ENCODE measurements at places on chromosomes 3 and 15.
A peak's percentile ranks its signal among the peaks of the same experiment; 100 is the strongest.

DNA sequence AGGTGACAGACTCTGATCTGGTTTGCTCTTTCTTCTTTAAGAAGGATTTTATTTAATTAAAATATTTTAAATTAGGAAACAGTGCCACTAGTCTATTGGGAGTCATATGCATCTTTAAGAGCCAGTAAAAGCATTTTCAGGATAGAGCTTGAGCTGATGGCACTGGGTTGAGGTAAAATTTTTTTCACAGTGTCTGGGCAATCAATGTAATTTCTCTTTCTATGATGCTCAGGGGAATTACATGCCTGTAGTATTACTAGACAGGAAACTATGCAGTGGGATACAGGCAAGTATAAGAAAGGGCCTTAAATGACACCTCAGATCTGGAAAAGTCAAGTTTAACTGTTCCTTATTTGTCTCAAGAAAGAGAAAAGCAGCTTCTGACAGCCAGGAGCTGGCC is 76.4 kb downstream of the GAP43 start:
- no peaks in the 10 kb centered on the region for H3K4me1 ChIP-seq
- H3K36me3 ChIP-seq: no peaks in the 10 kb centered on the region
- H3K27ac ChIP-seq: no peak overlapping the region
- no peak overlapping the region for H3K4me3 ChIP-seq
- DNase-seq: no peak
- H3K27me3 ChIP-seq: peaks cover 4% of the 10 kb centered on the region

DNA sequence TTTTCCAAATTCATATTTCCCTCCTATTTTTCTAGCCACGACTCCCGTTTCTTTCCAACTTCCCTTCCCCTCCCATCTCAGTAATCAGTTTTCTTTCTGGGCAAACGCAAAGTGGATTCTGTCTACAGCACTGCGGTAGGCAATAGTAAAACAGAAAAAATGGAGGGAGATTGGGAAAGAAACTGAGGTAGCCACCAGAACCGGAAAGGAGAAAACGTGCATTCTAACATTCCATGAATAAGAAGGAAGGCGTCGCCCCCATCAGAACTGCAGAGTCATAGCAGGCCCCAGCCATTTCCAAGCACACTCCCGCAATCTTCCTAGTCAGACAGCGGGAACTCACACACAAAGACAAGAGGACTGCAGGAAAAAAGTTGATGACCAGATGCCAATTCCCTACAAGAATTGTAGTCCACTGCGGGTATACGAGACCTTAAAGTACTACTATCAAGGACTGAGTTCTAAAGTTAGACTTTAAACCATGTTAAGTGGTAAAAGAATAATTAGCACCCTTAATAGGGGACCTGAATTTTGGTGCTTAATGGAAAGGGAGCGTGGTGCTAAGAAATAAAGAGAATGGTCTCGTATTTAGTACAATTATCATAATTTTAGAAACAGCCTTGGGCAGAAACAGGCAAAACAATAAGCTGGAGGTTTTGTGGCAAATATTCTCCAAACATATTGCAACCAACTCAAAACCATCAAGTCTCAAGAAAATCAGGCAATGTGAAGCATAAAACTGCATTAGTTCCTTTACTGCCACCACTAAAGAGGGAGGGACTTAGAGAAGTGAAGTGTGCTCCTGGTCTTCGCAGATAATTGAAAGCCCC is 1.4 kb downstream of the PFN2 start:
- H3K27ac ChIP-seq: peak overlapping the region; percentile 76
- peak overlapping the region; percentile 92 for H3K4me3 ChIP-seq
- peaks cover 10% of the 10 kb centered on the region for H3K4me1 ChIP-seq
- H3K36me3 ChIP-seq: no peaks in the 10 kb centered on the region
- DNase-seq: no peak

- peaks cover 10% of the 10 kb centered on the region for H3K27me3 ChIP-seq
- H3K4me1 ChIP-seq: no peaks in the 10 kb centered on the region
Measured at GRCh38 chr3:115710799-115711198, 87.5 kb downstream of the GAP43 start.

GRCh38 chr3:15636028-15636709 is 34.6 kb downstream of the BTD start:
- DNase-seq: no peak
- no peak overlapping the region for H3K4me3 ChIP-seq
- peaks cover 14% of the 10 kb centered on the region for H3K4me1 ChIP-seq
- H3K36me3 ChIP-seq: no peaks in the 10 kb centered on the region
- H3K27ac ChIP-seq: no peak overlapping the region

All from naive thymus-derived CD8-positive, alpha-beta T cell (primary cell).